ENCODE measurements at places on chromosomes 5 and 9.

- DNase-seq = no peak
Observed at GRCh38 chr5:370311-370958, 48.9 kb downstream of the AHRR start.

DNA sequence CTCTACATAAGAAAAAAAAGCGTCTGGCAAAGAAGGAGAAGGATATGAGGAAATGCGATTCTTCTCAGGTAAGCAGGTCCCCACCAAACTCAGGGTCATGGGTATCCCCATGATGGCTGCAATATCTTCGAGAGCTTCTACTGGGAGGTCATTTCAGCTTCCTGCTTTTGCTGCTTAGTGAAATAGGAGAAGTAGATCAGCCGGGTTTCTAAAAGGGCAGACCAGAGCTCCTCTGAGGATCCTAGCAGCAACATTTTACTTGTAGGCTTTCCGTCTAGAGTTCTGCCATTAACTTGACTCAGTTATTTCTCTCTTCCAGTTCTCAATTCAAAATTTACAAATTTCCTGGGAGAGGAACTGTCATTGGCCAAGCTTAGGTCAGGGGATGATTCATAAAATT lies 134.7 kb downstream of the DPYSL3 start:
- DNase-seq = no peak

DNA sequence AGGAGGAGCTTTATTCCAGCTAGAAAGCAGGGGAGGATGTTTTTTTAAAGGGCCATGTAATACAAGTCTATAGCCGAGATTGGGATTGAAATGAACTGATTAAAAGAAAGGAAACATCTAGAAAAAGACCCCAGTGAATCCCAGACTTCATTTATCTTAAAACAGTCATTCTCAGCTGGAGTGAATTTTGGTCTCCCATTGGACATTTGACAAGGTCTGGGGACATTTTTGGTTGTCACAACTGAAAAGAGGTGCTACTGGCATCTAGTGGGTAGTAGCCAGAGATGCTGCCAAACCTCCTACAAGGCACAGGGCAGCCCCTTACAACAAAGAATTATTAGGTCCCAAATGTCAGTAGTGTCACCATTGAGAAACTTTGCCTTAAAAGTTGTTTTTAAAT lies 16.3 kb upstream of the SPINK4 start:
- peak; percentile 28 for DNase-seq

- DNase-seq = no peak
Observed at GRCh38 chr9:78371981-78372380, 75.1 kb downstream of the PSAT1 start.

GRCh38 chr5:19175776-19176570 lies 812.0 kb downstream of the CDH18 start:
- DNase-seq = no peak

DNA sequence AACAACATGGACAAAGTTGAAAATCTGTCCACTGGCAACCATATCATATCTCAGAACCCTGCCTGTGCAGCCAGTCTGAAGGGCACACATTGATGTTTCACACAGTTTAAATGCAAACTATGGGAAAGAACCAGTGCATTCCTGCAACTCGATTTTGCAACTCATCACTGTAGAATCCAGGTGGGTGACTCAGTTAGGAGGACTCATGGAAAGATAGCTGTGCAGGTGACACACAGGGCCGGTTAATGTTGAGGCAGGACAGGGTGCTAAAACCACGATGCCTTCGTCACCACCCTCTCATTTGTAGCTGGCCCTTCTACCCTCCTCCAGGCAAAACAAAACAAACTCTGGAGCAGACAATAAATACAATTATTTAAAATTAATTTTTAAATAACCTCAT lies 62.8 kb downstream of the TLE1 start:
- DNase-seq = peak; percentile 75

DNA sequence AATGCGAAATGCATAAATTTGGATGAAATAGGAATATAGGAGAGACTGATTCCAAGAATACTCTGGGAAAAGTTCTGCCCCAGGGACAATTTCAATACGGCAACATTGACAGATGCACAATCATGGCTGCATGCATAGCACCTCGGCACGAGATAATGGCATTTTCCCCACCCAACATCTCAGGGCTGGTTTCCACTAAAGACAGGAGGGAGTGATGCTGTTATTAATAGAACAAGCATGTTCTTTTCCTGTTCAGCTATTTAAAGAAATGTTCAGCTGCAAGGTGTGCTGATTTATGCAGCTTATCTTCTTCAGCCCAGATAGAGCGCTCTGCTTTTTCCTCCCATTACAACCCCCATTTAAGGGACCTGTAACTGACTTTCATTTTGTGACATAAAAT lies 740.2 kb downstream of the TLR4 start:
- no peak for DNase-seq

GRCh38 chr9:33125871-33126823 lies 41.0 kb downstream of the B4GALT1 start:
- DNase-seq = no peak

DNA sequence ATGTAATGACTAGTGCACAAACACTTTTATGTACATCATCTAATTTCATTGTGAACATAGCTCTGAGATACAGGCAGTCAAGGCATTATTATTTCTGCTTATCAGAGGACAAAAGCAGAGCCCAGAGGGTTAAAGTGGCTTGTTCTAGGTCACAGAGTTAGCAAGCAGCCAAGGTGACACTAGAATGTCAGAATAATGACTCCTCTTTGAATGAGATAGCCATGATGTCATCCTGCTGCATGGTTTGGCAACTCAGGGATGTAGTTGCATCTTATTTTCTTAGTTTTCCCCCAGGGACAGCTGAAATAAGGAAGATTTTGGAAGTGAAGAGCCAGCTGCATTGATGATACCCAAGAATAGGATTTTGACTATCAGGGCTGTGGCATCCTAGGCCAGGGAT lies 54.4 kb downstream of the KCNV2 start:
- no peak for DNase-seq

DNA sequence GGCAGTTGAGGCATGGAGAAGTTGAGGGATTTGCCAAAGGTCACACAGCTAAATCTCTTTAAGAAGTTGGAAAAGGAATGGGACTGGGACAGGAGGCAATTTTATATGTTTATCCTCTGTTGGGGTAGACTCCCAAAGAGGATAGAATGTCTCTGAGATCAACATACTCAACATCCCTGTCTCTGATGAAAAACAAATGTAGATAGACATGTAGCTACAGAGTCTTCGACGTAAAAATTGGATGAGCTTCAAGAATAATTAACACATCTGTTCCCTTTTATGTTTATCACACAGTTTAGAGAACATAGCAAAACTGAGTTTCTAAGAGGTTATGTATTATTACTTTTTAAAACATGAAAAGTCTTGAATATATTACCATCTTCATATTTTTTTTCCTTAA lies 204.6 kb upstream of the CD180 start:
- no peak for DNase-seq

DNA sequence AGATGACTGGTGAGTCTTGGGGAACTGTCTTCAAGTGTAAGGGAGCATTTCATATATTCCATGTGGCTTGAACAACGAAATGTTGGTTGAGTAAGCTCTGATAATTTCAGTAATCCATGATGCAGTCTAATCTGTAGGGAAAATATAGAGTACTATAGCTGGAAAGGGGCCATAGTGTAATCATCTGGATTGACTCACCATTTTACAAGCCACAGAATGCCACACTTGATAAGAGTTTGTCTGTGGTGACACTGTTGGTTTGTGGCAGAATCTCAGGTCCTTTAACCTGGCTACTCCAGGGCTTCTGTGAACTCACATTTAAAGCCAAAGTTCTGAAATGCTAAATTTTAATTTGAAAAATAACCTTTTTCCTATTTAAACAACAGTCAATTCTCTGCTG lies 16.3 kb upstream of the MAML1 start:
- DNase-seq = peak; percentile 43

- DNase-seq = no peak
Observed at GRCh38 chr5:180532268-180532667, 38.1 kb downstream of the CNOT6 start.

Measured in M059J (cell line).